Thoracic aorta (tissue), 2 donors: ENCODE measurements at places on chromosomes 2 and 18. TPM values are rescaled to one million over a fixed set of nuclear protein-coding genes. Genes with fewer than 3 reads are reported as not detected.

Gene C2orf80
- not detected for total RNA-seq

Gene DYNC2LI1
- 32.9 TPM for total RNA-seq

DNA sequence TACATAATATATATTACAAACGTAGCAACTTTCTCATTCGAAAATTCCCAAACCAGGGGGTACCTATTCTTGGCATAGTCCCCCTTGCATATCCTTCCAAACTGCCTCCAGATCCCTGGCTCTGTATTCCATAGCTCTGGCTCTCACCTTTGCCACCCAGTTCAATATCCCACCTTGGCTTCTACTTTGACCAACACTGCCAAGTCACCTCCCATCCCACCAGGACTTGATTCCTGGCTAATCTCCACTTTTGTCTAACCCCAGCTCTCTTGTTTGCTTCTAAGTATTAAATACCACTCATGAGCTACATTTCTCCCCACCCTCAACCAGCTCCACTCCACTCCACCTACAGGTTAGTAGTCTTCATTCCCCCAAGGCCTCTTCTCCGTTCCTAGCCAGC, 103.2 kb upstream of the WDR75 start:
- no peak for DNase-seq

Gene PJVK
- total RNA-seq, result 1.8 TPM

GRCh38 chr18:48032876-48033789, 102.7 kb upstream of the SMAD2 start:
- DNase-seq, result no peak

DNA sequence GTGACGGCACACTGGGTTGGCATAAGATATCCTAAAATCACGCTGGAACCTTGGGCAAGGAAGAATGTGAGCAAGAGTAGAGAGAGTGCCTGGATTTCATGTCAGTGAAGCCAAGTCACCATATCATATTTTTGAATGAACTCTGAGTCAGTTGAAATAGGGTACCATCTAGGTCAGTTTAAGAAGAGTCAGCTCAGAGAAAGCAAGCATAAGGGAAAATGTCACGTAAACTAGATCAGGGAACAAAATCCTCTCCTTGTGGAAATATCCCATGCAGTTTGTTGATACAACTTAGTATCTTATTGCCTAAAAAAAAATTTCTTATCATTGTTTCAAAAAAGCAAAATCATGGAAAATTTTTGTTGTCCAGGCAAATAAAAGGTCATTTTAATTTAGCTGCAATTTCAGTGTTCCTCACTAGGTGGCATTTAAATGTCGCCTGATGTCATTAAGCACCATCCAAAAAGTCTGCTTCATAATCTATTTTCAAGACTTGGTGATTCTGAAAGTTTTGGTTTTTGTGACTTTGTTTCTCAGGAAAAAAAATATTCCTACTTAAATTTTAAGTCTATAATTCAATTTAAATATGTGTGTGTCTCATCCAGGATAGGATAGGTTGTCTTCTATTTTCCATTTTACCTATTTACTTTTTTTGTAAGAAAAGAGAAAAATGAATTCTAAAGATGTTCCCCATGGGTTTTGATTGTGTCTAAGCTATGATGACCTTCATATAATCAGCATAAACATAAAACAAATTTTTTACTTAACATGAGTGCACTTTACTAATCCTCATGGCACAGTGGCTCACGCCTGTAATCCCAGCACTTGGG, 19.6 kb downstream of the RSAD2 start:
- DNase-seq, result no peak

Gene CTAGE1
- total RNA-seq, result not detected

DNA sequence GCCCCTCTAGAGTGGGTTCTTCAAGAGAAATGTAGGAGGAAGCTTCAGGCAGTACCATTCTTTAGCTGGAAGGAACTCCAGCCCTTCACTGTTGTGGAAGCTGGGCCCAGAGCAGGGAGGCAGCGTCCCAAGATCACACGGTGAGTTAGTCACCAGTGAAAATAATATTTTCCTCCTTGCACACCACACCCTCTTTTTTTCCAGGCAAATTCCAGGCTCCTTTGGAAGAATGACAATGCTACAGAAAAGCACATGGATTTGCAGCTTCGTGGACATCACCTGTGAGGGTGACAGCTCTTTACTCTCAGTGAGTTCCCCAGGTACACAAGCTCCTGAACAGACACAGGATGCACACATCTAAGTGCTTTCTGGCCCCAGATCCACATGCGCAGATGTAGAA, 157.1 kb downstream of the COL6A3 start:
- DNase-seq, result no peak

GRCh38 chr18:28582724-28583123, 405.8 kb upstream of the CDH2 start:
- DNase-seq, result no peak

- DNase-seq, result no peak
Observed at GRCh38 chr18:8380926-8381325, 228.3 kb upstream of the RAB12 start.

Gene CYP1B1
- 27.1 TPM for total RNA-seq

DNA sequence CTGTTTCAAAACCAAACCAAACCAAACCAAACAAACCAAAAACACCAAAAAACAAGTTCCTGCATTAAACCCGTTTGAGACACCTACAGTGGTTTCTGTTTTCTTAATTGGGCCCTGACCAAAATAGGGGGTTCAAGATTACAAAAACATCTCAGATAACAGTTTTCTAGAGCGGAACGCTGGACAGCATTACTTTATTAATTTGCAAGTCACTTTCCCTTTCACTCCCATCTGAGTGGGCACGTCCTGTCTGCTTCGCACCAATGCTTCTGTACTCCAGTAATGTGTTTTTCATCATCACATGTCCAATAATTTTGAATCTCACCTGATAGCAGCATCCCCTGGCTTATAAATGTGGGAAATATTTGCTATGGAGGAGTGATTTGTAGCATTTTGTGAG, 11.7 kb upstream of the MYO1B start:
- no peak for DNase-seq

Gene MYO5B
- 8.3 TPM for total RNA-seq

Gene LCT
- total RNA-seq, result 0.28 TPM

Gene SETBP1
- 39.3 TPM for total RNA-seq

DNA sequence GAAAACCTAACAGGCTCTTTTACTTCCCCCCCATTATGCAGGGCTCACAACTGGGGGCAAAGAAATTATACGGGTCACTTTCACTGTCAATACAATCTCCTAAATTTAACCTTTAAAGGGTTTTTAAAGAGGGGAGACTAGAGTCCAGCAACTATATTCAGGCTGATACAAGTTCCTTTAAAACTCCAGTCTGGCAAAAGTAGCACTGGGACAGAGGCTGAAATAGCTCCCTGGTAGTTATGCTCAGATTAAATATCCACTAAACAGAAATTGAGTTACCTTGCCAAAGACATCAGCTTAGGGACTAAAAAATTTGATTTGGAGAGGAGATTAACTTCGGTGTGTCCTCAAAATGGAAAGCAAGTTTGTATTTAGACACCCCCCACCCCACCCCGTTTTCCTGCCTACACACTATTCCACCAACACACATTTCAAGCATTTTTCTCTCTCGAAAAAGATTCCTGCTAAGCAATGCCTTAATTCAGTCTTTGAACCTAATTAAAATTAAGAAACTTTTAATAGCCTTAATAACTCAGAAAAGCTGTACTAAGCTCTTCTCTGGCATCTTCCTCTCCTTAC, 127.2 kb downstream of the OSBPL1A start:
- no peak for DNase-seq

GRCh38 chr2:43041661-43042360, 184.6 kb downstream of the ZFP36L2 start:
- DNase-seq, result peak; percentile 71

DNA sequence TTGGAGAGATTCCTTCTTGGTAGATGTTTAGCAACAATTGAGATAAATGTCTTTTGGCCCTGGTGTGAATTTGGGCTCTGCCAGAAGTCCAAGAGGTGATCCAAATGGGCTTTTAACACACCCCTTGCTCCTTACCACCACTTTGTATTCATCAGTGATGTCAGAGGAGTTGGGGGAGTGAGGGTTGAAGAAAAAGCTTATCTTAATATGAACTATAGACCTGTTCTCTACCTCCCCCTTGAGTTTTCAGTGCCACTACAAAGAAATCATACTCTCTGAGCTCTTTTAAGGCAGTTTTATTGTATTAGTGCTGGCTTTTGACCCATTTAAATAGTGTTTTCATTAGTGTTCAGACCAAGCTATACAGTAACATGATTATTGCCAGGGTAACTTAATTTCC, 229.1 kb downstream of the PHLPP1 start:
- DNase-seq, result no peak

- DNase-seq, result no peak
Observed at GRCh38 chr2:186637497-186637800, 47.6 kb downstream of the ITGAV start.

- no peak for DNase-seq
Observed at GRCh38 chr2:85585781-85586105, 1.5 kb downstream of the VAMP5 start.

DNA sequence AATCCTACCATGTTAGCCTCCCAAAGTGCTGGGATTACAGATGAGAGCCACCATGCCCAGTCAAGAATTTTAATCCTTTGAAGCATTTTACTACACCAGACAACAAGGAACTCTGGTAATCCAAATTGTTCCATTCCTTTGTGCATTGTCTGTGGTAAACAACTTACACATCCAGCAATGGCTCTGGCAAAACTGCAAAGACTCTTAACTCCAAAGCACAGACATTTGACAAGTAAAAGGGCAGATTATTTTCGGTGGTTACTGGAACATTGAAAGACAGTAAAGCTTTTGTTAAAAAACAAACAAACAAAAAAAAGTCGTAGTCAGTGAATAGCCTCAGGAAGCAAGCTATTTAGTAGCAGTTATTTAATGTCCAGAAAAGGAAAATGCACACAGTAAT, 33.2 kb upstream of the RMND5A start:
- DNase-seq, result no peak

DNA sequence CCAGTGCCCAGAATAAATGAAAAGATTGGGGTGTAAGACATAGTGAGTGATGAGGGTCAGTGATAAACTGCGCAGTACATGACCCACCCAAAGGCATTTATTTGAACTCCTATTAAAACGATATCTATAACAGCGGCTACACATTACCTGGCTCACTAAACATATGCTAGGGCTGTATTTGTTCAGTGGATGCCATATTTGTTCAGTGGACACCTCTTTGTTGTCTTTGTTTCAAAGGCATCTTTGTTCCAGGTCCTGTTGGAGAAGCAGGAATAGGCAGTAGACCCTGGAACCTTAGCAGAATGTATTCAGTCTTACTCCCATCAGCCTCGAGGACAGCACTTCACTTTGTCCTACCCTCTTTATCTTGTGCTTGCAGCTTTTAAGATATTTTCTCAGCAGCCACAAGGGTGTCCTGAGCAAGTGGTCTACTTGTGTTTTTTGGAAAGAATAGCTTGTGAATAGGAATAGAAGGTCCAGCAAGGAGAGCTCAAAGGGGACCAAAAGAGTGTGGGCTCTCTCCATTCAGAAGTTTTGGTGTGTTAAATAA, 650.8 kb upstream of the FANCL start:
- no peak for DNase-seq

Gene SERPINB12
- total RNA-seq, result not detected

- no peak for DNase-seq
Observed at GRCh38 chr2:16653799-16654198, 11.8 kb downstream of the CYRIA start.

DNA sequence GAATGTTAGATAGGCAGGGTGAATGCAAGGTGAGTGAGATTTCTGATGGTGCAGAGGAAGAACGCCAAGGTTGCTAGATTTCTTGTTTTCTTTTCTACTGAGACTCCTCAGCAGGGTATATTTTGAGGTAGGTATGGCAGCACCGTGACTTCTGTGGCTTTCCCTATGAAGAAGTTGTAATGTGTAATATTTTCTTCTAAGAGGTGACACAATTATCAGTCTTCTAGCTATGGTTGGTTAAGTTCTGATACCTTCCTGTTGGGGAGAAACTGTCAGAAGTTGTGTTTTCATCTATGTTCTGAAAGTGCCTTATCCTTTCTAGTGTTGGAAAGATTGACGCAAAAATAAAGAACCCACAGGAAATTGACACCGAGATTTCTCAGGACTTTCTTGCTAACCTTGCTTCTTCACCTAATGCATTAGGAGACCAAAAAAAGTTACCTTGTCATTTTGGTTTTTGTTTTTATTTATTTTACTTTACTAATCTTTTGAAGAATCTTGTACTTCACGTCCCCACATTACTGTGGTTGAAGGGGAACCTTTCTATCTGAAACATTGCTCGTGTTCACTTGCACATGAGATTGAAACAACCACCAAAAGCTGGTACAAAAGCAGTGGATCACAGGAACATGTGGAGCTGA, 11.9 kb downstream of the IL18R1 start:
- no peak for DNase-seq

GRCh38 chr2:19550750-19551149, 192.3 kb upstream of the OSR1 start:
- DNase-seq, result no peak

GRCh38 chr2:63679252-63679855, 90.6 kb downstream of the MDH1 start:
- no peak for DNase-seq

DNA sequence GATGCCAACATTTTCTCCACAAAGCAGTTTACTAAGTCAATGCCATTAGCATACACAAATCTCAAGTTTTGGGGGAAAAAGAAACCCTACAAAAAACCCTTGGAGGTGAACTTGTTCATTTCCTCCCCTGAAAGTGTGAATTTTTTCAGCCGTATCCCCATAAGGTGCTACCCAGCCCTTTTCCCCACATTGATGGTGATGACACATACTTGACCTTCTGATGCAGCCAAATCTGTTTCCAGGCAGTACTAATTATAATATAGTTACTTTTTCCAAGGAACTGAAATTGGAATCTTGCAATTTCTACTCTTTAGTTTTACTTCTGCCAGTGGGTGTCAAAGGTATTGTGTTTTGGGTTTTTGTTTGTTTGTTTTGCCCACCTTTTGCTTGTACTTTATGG, 474.5 kb downstream of the TGIF1 start:
- no peak for DNase-seq

DNA sequence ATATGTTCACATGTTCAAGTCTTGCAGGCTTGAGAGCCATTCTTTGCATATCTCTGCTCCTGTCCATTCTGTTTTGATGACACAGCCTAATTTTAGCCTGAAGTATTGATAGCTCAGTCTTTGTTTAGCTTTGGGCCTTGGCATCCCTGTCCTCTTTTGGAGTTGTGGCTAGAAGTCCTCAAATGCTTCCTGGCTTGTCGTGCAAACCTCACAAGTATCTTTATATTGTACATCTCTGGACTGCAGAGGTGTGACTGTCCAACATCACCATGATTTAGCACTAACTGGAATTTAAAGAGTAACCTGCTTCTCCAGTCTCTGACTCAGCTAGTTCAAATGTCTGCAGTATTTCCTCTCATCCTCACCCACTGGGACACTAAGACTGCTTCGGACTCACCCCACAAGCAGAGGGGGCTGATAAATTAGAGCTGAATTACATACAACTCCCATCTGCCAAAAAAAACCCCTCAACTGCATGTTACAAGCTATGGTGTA, 11.7 kb downstream of the PFN4 start:
- DNase-seq, result no peak

- no peak for DNase-seq
Observed at GRCh38 chr2:129113776-129114175, 795.1 kb upstream of the HS6ST1 start.

DNA sequence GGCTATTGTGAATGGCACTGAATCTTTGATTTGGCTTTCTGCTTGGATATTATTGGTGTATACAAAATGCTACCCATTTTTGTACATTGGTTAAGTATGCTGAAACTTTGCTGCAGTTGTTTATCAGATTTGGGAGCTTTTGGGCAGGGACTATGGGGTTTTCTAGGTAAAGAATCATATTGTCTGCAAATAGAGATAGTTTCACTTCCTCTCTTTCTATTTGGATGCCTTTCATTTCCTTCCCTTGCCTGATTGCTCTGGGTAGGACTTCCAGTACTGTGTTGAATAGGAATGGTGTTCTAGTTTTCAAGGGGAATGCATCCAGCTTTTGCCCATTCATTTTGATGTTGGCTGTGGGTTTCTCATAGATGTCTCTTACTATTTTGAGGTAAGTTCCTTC, 489.1 kb upstream of the LRATD1 start:
- no peak for DNase-seq
